ENCODE measurements at places on chromosomes 12 and 14. TPM values are rescaled to one million over a fixed set of nuclear protein-coding genes. Genes with fewer than 3 reads are reported as not detected.

The ITGA7 gene
- total RNA-seq: 130 TPM

The ZFHX2 gene
- 0.33 TPM for total RNA-seq

The RNFT2 gene
- total RNA-seq: 2.3 TPM

The TAS2R31 gene
- 2.6 TPM for total RNA-seq

The RNF212B gene
- total RNA-seq: not detected

The RNASE4 gene
- 20.0 TPM for total RNA-seq

The BCL11B gene
- under 0.01 TPM for total RNA-seq

The CLEC2A gene
- total RNA-seq: not detected

The AGAP2 gene
- total RNA-seq: under 0.01 TPM

The GUCY2C gene
- not detected for total RNA-seq

The GATC gene
- 18.2 TPM for total RNA-seq

The SERPINA3 gene
- 7.2 TPM for total RNA-seq

The SOAT2 gene
- total RNA-seq: not detected

The KLRF1 gene
- not detected for total RNA-seq

The MANSC1 gene
- total RNA-seq: 1.3 TPM

The OASL gene
- total RNA-seq: 1.2 TPM

The PPP2R5E gene
- 19.3 TPM for total RNA-seq

The NFE2 gene
- total RNA-seq: 0.17 TPM

The TCP11L2 gene
- total RNA-seq: 82.6 TPM

The ERBB3 gene
- 0.66 TPM for total RNA-seq

The OVCH1 gene
- total RNA-seq: 0.51 TPM

The B3GNT4 gene
- total RNA-seq: 0.33 TPM

The NGB gene
- total RNA-seq: not detected

The GLIPR1L1 gene
- not detected for total RNA-seq

The CEP170B gene
- total RNA-seq: 10.3 TPM

The TSHR gene
- total RNA-seq: not detected

The EPYC gene
- not detected for total RNA-seq

The MLXIP gene
- 17.0 TPM for total RNA-seq

The M6PR gene
- total RNA-seq: 338 TPM

The GPRC5A gene
- total RNA-seq: 2.3 TPM

The SLC38A4 gene
- total RNA-seq: 1.8 TPM

The ETFBKMT gene
- total RNA-seq: 4.4 TPM

The CCDC196 gene
- not detected for total RNA-seq

The RNASE11 gene
- not detected for total RNA-seq

The PAPLN gene
- 9.5 TPM for total RNA-seq

The AMIGO2 gene
- 2.3 TPM for total RNA-seq

The EFS gene
- 12.2 TPM for total RNA-seq

The EML5 gene
- total RNA-seq: 0.66 TPM

The PLCZ1 gene
- not detected for total RNA-seq

The HIGD1C gene
- total RNA-seq: not detected

The GLS2 gene
- under 0.01 TPM for total RNA-seq

The FERMT2 gene
- 128 TPM for total RNA-seq

The GPR65 gene
- total RNA-seq: 0.17 TPM

The EPS8 gene
- 71.4 TPM for total RNA-seq

The LRRIQ1 gene
- total RNA-seq: under 0.01 TPM

The DNAH10 gene
- total RNA-seq: 0.33 TPM

The KLRG1 gene
- 1.0 TPM for total RNA-seq

The DTX1 gene
- 0.26 TPM for total RNA-seq

The RPL10L gene
- total RNA-seq: not detected

The ERO1A gene
- 34.5 TPM for total RNA-seq

The TBX5 gene
- total RNA-seq: 16.8 TPM

The ALDH1L2 gene
- total RNA-seq: 35.7 TPM

The ATP2B1 gene
- 101 TPM for total RNA-seq

The NCKAP5L gene
- total RNA-seq: 14.2 TPM

The AMN gene
- under 0.01 TPM for total RNA-seq

The TSPAN11 gene
- 2.6 TPM for total RNA-seq

The NFKBIA gene
- total RNA-seq: 67.9 TPM

Data from fibroblast of lung (primary cell).